ENCODE measurements at places on chromosomes 7 and 10.

DNA sequence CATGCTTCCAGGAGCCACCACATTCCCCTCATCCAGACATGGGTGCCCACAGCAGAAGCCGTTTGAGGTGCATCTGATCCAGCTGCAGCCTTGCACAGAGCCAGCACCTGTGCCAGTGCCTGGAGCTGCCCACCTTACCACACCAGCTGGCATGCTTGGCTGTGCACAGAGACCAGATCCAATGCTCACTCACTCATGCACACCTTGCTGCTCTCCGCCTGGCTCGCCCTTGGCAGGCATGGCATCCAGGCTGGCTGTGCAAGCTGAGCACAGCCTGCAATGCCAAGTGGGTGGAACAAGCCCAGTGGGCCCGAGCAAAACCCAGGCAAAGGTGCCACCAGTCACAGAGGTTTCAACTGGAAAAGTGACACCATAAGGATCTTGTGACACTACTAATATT is 66.9 kb upstream of the SEMA3A start:
- DNase-seq: no peak

- DNase-seq: no peak
Observed at GRCh38 chr10:103197903-103198302, 4.8 kb upstream of the NT5C2 start.

DNA sequence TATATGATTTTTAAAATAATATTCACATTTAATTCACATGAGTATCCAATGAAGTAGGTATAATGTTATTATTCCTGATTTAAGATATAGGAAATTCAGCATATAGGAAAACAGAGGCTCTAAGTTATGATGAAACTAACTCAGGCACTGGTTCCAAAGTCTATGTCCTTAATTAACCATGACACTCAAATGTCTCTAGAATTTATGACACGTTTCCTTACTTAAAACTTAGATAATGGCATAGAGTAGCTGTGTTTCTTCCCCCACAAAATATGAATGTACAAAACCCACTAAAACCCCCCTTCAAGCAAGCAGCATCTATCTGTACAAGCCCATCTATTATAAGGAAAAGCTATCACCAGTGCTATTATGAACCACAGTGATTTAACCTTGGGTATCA is 72.9 kb upstream of the CDK1 start:
- DNase-seq: no peak

GRCh38 chr7:5656233-5656632 is 125.2 kb downstream of the RNF216 start:
- DNase-seq: no peak

- no peak for DNase-seq
Observed at GRCh38 chr7:20954711-20955619, 168.3 kb upstream of the SP8 start.

DNA sequence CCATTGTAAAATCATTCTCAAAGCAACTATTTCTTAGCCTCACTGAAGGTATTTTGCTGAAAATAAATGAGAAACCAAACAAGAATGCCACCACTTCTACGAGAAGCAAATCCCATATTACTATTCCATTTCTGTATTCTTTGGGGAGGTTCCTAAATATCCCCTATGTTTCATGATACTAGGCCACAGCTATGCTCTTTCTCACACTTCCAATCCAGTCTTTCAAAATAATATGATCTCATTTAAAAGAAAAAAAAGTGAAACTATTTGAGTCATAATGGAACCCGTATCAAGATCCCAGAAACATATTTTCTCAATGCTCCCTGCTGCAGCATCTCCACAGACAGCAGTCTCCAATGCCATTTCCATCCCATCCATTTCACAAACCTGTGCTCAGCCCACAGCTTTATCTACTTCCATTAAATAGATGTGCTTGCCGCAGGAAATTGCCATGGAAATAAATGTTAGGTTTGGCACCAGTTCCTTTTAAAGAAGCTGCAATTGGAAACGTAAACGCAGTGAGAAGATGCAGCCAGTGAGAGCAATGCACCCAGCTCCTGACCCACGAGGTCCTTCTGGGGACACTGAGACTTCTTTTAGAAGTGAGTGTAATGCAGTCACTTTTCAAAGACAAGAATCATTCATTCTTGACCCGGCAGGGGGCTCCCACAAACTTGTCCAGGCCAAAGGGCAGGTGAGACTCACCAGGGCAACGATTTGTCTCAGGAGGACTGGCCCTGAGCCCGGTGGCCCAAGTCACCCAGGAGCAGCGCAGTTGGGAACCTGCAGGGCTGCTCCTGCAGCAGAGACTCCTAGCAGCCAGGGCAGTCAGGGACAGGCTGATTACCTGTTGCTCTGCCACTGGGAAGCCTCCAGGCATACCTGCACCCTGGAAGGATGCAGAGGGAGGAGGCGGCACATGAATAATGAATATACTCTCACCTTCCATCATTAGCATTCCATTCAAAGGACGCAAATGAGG is 99.6 kb downstream of the C10orf90 start:
- no peak for DNase-seq

- DNase-seq: peak; percentile 40
Observed at GRCh38 chr10:47264797-47265281, 35.2 kb upstream of the GDF10 start.

- DNase-seq: no peak
Observed at GRCh38 chr10:810351-810846, 120.9 kb upstream of the DIP2C start.

DNA sequence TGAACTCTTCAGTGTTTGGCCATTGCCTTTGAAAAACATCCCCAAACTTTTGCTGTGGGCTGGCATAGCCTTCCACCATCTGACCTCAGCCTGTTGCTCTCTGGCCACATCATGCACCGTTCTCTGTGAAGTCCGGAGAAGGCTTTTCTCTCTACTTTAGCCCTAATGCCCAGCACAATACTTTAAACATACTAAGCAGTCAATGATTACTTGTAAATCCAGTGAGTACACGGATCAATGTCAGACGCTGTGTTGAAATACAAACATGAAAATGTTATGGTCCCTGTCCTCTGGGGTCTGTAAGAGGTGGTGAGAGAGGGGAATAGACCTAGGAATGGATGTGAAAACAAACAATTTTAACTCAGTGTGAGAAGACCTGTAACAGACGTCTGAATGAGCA is 297.9 kb downstream of the PLXDC2 start:
- no peak for DNase-seq

DNA sequence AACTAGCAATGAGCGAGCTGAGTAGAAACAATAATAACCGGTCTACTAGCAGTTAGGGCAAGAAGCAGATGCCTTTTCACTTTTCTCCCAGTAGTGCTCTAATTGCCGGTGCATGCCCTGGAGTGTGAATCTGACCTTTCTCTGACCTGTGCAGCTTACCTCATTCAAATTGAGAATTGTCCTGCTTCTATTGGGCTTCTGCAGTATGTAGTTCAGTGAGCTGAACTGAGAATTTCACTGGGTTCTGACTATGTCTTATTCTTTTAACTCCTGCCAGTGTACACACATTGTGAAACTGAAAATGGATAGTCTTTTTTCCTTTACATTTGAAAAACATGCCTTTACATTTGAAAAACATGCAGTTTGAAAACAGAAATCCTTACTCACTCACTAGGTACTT is 157.9 kb upstream of the GRM3 start:
- no peak for DNase-seq

DNA sequence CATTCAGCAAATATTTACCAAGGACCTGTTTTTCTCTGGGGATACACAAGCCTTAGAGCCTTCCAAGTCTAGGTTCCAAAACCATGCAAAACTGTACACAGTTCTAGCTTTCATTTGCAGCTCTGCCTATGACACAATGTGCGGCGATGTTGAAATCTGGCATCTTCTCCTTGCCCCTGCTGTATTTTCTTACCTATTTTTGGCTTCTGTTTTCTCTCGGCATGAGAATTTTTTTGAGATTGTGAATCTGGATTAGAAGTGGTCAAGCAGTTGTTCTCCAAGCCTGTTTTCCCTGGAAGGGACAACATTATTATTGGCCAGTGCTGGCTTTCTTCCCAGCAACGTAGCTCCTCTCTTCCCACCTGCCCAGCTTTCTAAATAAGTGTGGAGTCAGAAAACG is 176.3 kb downstream of the CREB5 start:
- no peak for DNase-seq

DNA sequence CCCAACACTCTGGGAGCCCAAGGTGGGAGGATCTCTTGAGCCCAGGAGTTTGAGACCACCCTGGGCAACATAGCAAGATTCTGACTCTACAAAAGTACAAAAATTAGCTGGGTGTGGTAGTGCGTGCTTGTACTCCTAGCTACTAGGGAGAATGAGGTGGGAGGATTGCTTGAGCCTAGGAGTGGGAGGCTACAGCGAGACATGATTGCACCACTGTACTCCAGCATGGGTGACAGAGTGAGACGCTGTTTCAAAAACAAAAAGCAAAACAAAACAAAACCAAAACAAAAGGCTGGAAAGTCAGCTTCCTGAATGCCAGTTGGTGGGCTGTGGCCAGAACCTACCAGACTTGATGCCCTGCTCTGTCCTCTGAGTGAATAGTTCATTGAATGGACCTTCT is 242.8 kb downstream of the PHTF2 start:
- no peak for DNase-seq
